ENCODE measurements at places on chromosomes 11 and 22.

- no peak for DNase-seq
Measured at GRCh38 chr11:25993016-25993415, 338.9 kb upstream of the ANO3 start.

DNA sequence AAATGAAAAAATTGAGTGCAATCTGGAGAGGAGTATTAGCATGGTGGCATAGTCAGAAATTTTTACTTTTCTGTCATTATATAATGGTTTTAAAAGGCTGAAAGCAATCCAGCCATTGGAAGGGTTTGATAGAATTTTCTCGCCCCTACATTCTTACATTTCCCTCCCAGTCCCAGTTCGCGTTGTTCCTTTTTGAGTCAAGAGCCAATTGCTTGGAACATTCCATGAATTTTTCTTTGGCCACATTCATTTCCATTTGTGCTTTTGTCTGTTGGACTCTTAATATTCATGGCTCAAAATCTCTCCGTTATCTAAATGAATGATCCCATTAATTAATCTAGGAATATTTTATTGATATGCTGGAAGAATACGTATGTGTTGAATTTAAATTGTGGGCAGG, 66.0 kb downstream of the GRK3 start:
- no peak for DNase-seq

- DNase-seq: no peak
Measured at GRCh38 chr11:101445761-101446160, 138.0 kb downstream of the TRPC6 start.

GRCh38 chr11:33133761-33134160, 27.5 kb downstream of the CSTF3 start:
- DNase-seq: no peak

DNA sequence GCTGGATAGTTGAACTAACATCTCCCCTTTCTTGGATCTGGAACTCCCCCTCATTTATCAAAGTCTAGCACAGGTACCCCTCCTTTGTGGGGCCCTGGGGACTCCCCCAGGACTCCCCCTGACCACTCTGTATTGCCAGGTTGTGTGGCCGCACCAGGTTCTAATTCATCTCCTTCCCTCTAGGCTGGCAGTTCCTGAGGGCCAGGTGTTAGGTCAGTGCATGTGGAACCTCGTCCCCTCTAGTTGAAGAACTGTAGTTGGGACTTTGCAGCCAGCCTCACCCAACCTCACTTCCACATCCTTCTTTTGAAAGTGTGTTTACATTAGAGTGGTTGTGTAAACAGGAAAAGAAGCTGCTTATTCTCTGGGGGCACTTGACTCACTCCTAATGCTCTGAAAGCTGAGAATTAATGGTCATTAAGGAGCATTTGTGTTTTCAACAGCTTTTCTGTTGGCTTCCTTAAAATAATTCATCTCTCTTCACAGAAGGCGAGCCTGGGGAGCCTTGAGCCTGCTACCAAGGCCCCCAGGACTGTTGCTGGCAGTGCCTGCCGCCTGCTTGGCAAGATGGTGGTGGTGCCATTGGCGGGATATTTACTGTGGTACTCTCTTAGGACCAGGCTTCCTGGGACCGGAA, 11.8 kb downstream of the UPB1 start:
- no peak for DNase-seq

DNA sequence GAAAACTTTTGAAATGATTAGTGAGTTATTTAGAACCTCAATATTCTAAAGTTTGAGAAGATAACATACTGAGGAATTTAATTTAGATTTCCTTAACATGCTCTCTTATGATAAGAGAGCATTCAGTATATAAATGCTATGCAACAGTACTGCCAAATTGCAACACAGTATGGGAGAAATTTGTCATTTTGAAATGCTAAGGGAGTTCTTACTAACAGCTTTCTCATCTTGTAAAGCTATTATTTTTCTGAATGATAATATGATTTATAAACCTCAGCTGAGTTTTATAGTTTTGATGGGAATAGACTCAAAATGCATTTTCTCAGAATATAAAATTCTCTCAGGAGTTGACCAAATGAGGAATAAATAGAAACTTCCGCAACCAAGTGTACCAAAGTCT, 108.4 kb downstream of the SPON1 start:
- DNase-seq: no peak

DNA sequence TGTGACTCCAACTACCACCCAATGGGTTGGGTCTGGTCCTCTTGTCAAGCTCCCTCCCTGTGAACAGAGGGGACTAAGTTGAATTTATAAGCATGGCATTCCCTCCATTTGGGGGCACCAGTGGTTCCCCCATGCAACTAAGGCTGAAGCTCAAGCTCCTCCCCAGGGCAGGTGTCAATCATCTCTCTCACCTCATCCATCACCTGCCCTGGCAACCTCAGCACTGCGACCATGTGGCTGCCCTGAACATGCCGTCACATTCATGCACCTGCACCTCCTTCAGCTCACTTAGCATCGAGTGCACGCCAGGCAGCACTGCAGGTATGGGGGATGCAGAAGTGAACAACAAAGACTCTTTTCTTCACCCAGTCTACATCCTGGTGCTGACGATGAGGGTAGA, 799.3 kb downstream of the TBC1D22A start:
- no peak for DNase-seq

DNA sequence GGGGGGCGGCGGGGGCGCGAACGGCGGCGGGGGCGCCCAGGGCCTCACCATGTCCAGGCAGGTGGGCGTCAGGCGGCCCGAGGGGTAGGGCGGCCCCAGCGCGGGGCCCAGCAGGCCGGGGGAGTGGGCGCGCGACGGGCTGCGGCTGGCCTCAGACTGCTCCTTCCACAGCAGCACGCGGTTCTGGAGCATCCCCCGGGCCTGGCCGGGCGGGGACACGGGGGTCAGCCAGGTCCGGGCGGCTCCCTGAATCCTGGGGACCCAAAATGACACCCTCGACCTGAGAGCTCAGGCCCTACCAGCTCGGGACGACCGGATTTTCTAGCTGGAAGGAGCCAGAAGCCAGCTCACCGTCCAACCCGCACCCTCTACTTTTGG, 5.5 kb upstream of the SLC16A8 start:
- no peak for DNase-seq

DNA sequence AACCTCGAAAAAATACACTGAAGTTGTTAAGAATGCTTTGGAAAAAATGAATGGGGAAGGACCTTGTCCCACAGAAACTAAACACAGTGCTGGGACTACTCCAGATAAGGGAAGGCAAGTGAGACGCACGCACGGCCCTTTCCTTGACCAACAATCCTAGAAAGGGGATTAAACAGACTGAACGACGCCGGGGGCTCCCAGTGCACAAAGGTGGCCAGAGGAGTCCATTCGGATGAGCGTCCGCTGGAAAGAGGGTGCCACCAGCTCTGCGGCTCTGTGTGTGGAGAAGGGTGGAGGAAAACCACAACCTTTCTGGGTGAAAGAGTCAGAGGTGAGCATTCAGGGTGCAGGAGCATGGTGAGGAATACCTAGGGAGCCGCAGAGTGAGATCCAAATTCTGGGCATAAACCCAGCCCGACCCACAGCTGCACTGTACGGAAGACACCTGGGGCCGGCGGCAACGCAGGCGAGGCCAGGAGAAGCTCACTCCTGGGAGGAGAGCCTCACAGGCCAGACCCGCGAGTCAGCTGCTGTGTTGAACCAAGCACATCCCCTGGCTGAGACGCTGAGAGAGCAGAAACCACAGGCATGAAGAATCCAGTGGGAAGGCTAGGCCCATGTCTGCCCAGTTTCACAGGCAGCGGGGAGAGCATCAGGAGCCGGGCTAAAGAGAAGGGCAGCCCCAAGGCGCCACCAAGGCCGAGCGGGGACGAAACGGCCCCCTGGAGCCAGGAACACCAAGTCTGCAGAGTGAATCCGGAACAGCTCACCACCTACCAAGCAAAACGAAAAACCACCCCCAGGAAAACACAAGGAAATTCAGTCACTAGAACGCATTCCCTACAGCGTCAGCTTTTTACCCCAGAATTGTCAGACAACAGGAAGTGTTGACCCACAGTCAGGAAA, 177.1 kb downstream of the BRD1 start:
- no peak for DNase-seq

DNA sequence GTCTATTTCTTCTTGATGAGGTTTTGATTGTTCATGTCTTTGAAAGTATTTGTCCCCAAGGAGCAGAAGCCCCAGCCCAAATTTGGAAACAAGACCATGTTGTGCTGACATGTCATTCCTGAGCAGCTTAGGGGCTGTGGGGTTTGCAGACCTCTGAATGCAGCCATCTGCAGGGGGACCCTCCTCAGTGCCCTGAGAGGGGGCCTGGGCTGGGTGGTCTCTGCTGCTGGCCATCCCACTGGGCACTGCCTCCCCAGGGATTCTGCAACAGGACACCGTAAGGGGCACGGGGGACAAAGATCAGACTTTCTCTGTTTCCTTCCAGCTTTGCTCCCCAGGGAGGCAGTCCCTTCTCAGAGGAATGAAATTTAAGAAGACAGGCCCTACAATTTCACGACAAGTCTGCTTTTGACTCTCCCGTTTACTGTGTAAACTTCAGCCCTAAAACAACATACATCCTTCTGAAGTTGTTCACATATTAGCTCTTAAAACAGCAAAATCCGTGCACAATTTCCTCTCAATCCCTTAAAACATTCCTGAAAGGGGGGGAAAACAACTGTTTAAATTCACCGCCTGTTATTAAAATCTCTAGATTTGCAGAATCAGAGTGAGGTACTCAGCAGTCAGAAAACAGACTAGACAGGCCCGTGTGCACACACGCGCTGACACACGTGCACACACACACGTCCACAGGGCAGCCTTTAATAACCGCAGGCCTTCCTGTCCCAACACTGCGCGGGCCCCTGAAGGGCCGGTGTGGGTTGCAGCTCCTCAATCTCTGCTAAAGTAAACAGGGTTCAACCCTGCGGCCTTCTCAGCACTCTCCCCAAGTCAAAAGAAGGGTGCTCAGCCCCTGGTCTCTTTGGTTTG, 109.8 kb downstream of the KCNQ1 start:
- peak; percentile 41 for DNase-seq

DNA sequence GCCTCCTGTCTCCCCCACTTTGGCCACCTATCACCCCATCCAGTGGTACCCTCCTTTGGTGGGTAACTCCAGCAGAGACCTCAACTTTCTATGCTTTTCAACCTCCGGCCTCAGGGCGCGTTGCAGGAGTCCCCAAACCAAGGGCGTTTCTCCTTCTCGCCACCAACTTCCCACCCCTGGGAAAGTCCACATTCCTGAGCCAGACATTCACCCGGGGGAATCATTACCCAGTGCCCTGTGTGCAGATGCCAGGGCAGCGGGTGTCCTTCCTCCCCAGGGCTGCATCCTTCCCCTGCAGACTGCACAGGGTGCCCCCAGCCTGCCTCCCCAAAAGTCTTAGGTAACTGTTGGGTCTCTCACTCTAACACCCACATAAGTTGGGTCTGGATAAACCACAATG, 26.4 kb downstream of the MYEOV start:
- DNase-seq: no peak

GRCh38 chr22:26648011-26648497, 9.3 kb upstream of the MIAT start:
- no peak for DNase-seq

GRCh38 chr11:41665441-41666360, 206.2 kb upstream of the LRRC4C start:
- no peak for DNase-seq

DNA sequence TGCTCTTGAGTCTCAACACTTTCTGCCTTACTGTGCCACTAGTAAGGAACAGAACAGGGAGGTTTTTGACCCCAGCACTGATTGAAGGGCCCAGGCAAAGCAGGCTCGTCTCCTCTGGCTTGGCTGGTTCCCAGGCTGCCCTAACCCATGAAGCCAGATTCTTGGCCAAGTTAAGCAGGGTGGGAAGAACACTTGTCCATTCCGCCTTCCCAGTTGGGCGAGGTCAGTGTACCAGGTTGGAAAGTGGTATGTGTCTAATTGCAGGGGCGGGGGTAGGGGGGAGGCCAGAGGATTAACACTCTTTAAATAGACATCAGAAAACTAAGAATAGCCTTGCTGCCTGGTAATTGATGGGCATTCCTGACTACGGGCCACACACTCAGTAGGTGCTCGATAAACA, 14.4 kb downstream of the TIMP3 start:
- DNase-seq: peak; percentile 61

DNA sequence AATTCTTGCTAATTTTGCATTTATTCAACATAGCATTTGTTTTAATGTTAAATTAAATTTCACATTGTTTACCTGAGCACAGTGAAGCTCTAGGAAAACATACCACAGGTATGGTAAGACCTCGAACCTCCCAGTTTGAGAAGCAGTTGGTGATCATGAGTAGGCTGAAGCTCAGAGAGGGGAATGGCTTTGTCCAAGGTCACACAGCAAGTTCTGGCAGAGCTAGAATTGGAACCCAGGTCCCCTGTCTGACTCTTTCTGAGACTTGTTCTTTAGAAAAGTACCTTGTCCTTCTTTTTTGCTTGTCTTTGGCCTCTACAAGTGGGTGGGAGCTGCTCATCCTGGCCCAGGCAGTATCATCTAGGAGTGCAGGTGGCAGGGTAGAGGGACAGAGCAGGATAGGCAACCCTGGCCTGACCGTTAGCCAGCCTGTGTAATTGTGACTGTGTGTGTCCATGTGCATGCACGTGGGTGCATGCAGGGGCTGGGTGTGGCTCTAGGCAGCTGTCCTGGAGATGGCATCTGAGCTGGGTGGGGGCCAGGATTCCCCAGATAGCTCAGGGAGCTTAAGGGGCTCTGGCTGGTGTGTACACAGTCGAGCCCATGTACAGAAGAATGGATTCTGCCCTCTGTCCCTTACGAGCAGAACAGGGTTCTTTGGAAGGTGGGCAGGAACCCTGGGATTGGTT, 21.6 kb downstream of the PHLDB1 start:
- DNase-seq: no peak

GRCh38 chr11:57288771-57289579, 35.8 kb downstream of the TNKS1BP1 start:
- DNase-seq: no peak

- no peak for DNase-seq
Measured at GRCh38 chr11:33949252-33949913, 57.5 kb upstream of the LMO2 start.

Measured in right forelimb (tissue), 1 donor.